ENCODE measurements at places on chromosomes 3 and 15.

GRCh38 chr3:193813501-193813830 lies 220.5 kb downstream of the OPA1 start:
- peaks cover 67% of the 10 kb centered on the region for H3K27me3 ChIP-seq
- H3K4me1 ChIP-seq = peaks cover 21% of the 10 kb centered on the region
- no peak overlapping the region for H3K4me3 ChIP-seq

- peaks cover 15% of the 10 kb centered on the region for H3K4me1 ChIP-seq
- no peaks in the 10 kb centered on the region for H3K27me3 ChIP-seq
- no peaks in the 10 kb centered on the region for H3K36me3 ChIP-seq
- H3K4me3 ChIP-seq = no peak overlapping the region
- DNase-seq = no peak
- no peak overlapping the region for H3K27ac ChIP-seq
Observed at GRCh38 chr3:121757087-121757811, 7.7 kb upstream of the GOLGB1 start.

- DNase-seq = no peak
- H3K27ac ChIP-seq = no peak overlapping the region
- H3K36me3 ChIP-seq = no peaks in the 10 kb centered on the region
- H3K27me3 ChIP-seq = no peaks in the 10 kb centered on the region
- peaks cover 37% of the 10 kb centered on the region for H3K4me1 ChIP-seq
Observed at GRCh38 chr3:172622916-172623700, 87.8 kb downstream of the NCEH1 start.

DNA sequence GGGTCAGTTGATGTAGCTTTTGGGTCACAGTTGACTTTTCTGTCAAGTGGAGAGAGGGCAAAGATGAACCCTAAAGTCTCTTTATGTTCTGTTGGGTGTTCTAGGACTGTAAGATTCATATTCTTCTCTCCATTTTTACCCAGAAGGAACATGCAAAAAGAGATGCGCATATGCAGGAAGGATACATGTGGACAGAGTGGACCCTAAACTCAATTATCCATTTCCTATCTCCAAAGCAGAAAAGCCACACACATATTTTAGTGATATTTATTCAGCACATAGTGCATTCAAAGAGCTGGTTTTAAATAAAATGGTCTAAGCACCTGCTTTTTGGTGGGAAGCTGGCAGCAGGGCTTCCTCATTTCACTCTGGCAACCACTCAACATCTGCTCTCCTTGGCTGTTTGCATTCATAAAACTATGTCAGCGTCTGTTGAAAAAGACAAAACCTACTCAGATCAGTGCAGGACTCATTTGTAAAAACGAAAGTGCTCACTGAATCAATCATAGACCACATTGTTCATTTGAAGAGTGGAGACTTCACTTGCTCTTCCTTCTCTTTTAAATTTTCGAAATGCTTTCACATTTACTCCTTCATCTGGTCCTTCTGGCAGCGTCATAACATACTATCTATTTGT lies 96.6 kb downstream of the SEMA6D start:
- H3K27me3 ChIP-seq = no peaks in the 10 kb centered on the region
- no peak overlapping the region for H3K27ac ChIP-seq
- no peak overlapping the region for H3K4me3 ChIP-seq
- H3K36me3 ChIP-seq = no peaks in the 10 kb centered on the region
- no peaks in the 10 kb centered on the region for H3K4me1 ChIP-seq
- no peak for DNase-seq

DNA sequence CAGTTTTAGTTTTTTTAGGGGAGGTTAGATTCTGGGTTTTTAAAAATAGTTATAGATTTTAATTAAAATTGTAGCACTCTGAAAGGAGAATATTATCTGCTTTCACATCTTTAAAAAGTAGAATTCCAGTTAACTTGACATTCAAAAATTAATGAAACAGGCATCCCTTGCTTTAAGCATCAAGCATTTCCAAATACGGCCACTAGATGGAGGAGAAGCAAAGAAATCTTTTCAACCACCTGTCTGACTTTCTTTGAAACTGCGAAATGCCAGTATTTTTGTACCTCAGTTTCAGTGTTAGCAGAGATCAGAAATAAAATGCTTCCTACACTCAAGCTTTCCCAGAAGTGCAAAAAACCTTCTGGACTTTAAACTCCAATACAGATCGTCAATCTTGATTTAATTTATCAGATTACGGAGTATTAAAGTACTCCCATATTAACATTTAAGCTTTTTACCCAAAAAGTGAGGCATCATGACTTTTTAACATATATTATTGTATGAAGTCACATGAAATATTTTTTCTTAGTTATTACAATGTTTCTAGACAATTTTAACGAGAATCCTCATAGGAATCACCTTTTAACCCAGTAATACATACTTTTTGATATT lies 153.3 kb downstream of the P3H2 start:
- DNase-seq = peak; percentile 48
- no peaks in the 10 kb centered on the region for H3K27me3 ChIP-seq
- no peaks in the 10 kb centered on the region for H3K4me1 ChIP-seq

DNA sequence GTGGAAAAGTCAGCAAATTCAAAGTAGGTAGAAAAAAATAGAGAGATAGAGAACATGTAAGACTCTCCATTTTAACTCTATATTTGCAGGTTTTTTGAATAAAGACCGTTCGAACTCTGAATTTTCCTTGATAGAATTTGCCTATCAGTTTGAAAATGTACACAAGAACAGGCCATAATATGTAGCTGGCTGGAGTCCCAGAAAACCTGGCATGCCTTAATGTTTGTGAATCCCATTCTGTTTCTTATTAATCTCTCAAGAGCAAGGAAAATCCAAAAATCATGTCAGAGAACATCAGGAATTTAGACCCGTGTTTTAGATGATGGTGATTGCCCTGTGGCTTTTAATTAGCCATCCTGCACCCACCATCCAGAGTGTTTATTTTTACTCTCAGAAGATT lies 7.2 kb upstream of the CFAP161 start:
- no peak overlapping the region for H3K4me3 ChIP-seq
- DNase-seq = no peak
- H3K27me3 ChIP-seq = no peaks in the 10 kb centered on the region
- H3K36me3 ChIP-seq = no peaks in the 10 kb centered on the region

DNA sequence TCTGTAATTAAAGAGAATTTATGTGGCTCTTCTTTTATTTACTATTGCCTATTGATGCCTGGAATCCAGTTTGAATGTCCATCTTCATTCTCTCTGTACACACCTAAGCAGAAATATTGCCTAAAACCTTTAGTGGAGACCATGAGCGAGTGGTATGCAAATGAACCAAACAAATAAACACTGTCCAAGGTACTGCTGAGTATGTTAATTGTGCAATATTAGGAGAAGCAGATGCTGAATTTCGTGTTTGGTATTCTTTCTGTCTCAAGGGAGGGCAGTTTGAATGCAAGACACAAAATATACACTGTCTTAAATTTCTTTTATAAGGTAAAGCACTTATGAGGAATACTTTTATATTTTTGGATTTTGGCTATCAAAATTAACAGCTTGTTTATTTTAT lies 440.9 kb downstream of the RBMS3 start:
- no peaks in the 10 kb centered on the region for H3K4me1 ChIP-seq
- no peak overlapping the region for H3K27ac ChIP-seq
- no peaks in the 10 kb centered on the region for H3K27me3 ChIP-seq
- no peaks in the 10 kb centered on the region for H3K36me3 ChIP-seq

- no peak overlapping the region for H3K27ac ChIP-seq
- no peak overlapping the region for H3K4me3 ChIP-seq
- no peaks in the 10 kb centered on the region for H3K36me3 ChIP-seq
- H3K4me1 ChIP-seq = peaks cover 22% of the 10 kb centered on the region
Observed at GRCh38 chr15:85615930-85616329, 178.8 kb downstream of the KLHL25 start.

DNA sequence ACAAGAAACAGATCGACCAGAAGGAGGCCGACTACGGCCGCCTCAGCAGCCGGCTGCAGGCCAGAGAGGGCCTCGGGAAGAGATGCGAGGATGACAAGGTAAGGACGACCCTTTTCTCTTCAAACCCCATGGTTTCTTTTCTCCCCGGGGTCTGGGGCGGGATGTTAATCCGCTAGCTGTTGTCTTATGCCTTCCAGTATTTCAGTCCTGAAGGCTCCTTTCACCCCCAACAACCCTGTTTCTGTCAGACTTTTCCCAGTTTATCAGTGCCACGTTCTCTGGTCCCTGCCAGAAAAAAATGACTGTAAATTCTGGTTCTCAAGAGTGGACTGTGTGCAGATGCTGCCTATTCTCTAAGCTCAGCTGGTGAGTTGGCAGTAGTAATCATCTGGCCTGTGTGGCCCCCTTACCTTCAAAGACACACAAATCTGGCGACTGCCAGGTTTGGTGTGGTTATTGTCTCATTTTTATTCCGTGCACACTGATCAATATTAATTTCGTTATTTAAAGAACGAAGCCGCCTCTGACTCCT lies 806 bp downstream of the GOLM2 start:
- no peaks in the 10 kb centered on the region for H3K27me3 ChIP-seq
- peak overlapping the region; percentile 89 for H3K27ac ChIP-seq
- H3K36me3 ChIP-seq = 0 out of 3 replicates have a peak, but pooled peaks cover 3% of the 10 kb centered on the region
- H3K4me3 ChIP-seq = peak overlapping the region; percentile 86
- H3K4me1 ChIP-seq = peaks cover 28% of the 10 kb centered on the region

DNA sequence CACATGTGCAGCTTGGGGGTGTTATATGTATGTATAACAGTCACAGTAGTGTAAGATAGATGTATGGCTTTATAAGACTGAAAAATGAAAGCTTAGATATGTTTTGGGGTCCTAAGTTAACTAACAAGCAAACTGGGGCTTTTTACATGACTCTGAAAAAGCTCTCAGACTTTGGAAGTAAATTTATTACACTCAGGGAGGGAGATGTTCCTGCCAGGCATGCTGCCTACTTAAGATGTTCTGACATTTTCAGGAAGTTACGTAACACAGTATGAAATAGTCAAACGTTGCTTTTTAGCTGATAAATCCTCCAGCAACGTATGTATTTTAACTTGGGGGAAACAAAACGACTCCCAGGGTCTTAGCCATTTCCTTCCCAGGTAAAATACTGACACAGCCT lies 1.7 kb upstream of the IFT57 start:
- no peak overlapping the region for H3K4me3 ChIP-seq
- H3K27me3 ChIP-seq = no peaks in the 10 kb centered on the region
- peaks cover 23% of the 10 kb centered on the region for H3K4me1 ChIP-seq
- no peak overlapping the region for H3K27ac ChIP-seq
- no peaks in the 10 kb centered on the region for H3K36me3 ChIP-seq
